ENCODE measurements at places on chromosomes 16 and 17. TPM values are rescaled to one million over a fixed set of nuclear protein-coding genes. Genes with fewer than 3 reads are reported as not detected.

The P2RX5 gene
- 30.8 TPM for total RNA-seq

The LITAF gene
- 103 TPM for total RNA-seq

The SLC16A5 gene
- total RNA-seq: 0.55 TPM

The KPNB1 gene
- total RNA-seq: 916 TPM

The ACSM2A gene
- total RNA-seq: 0.24 TPM

The KCNG4 gene
- total RNA-seq: not detected

The LGALS9B gene
- total RNA-seq: not detected

The KRT36 gene
- not detected for total RNA-seq

The FGF11 gene
- total RNA-seq: 0.19 TPM

The SPATA32 gene
- 0.25 TPM for total RNA-seq

The TMEM100 gene
- not detected for total RNA-seq

The STAC2 gene
- total RNA-seq: not detected

The CCDC144A gene
- 5.2 TPM for total RNA-seq

The CCL17 gene
- 41.5 TPM for total RNA-seq

The HOXB6 gene
- total RNA-seq: not detected

The GAS7 gene
- total RNA-seq: 0.82 TPM

The GAST gene
- total RNA-seq: not detected

The KRTAP17-1 gene
- not detected for total RNA-seq

The SKA2 gene
- 33.4 TPM for total RNA-seq

The HP gene
- 11.8 TPM for total RNA-seq

The TMEM106A gene
- total RNA-seq: 8.6 TPM

The PABPN1L gene
- total RNA-seq: not detected

The UMOD gene
- total RNA-seq: not detected

The MAFG gene
- 43.4 TPM for total RNA-seq

The TSPAN10 gene
- not detected for total RNA-seq

The GP2 gene
- total RNA-seq: 7.8 TPM

The NECAB2 gene
- total RNA-seq: not detected

The YPEL2 gene
- total RNA-seq: 3.1 TPM

The ZNF267 gene
- 69.4 TPM for total RNA-seq

The C17orf50 gene
- total RNA-seq: not detected

The NSMCE1 gene
- 111 TPM for total RNA-seq

The NMT1 gene
- 228 TPM for total RNA-seq

The EPX gene
- not detected for total RNA-seq

The PPP1R27 gene
- not detected for total RNA-seq

The CRYBA1 gene
- total RNA-seq: not detected

The KRTAP4-4 gene
- not detected for total RNA-seq

The KRT14 gene
- not detected for total RNA-seq

The CALB2 gene
- not detected for total RNA-seq

The DHX40 gene
- total RNA-seq: 15.3 TPM

The PDK2 gene
- total RNA-seq: 11.7 TPM

The TAOK1 gene
- 42.4 TPM for total RNA-seq

The DRC3 gene
- total RNA-seq: 0.49 TPM

The PRSS8 gene
- total RNA-seq: 0.38 TPM

The EVPL gene
- total RNA-seq: 0.18 TPM

The SLC5A10 gene
- total RNA-seq: not detected

The MYO1D gene
- total RNA-seq: 8.5 TPM

The TK1 gene
- 23.0 TPM for total RNA-seq

The GP1BA gene
- total RNA-seq: 0.21 TPM

The SMYD4 gene
- 15.2 TPM for total RNA-seq

The VKORC1 gene
- total RNA-seq: 62.8 TPM

The TBC1D3I gene
- not detected for total RNA-seq

The KCTD11 gene
- total RNA-seq: 2.3 TPM

The PRR29 gene
- not detected for total RNA-seq
